ENCODE measurements at places on chromosomes 7 and 10.
A peak's percentile ranks its signal among the peaks of the same experiment; 100 is the strongest.

DNA sequence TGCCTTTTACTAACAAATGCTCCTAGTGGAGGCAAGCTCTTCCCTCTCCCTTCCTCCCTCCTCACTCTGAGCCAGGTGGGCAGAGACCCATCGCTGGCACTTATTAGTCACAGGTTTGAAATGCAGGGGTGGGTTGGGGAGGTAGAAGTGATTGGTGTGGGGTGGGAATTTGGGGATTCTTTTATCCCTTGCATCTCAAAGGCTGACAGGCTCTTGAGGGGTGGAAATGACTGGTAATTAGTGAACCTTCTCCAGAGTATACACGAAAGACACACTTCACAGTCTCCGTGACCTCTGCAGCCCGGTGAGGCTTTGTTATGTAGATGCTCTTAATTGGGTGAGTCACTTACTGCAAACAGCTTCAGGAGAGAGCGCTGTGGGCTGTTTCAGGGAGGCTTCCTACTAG is 13.9 kb upstream of the LRMDA start:
- no peak for DNase-seq

DNA sequence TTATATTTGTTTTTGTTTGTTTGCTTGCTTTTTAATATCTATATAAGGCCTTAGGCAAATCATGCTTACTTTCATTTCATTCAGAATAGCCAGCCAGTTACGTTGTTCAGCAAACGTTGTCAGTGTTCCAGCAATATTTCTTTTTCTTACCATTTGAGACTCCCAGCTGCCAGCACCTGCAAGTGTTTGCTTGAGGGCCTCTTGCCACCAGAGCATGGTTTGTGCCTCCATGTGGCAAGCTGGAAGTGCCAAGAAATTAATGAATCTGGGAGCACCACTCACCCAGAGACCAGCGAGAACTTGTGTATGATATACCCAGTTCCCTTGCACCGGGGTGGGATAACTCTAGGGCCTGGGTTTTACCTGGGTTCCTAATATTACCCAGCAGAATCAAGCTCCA is 177.1 kb upstream of the CSTF2T start:
- DNase-seq = no peak

GRCh38 chr7:139799586-139799985 is 21.8 kb upstream of the HIPK2 start:
- DNase-seq = no peak

GRCh38 chr10:81953420-81953819 is 78.4 kb downstream of the NRG3 start:
- no peak for DNase-seq

DNA sequence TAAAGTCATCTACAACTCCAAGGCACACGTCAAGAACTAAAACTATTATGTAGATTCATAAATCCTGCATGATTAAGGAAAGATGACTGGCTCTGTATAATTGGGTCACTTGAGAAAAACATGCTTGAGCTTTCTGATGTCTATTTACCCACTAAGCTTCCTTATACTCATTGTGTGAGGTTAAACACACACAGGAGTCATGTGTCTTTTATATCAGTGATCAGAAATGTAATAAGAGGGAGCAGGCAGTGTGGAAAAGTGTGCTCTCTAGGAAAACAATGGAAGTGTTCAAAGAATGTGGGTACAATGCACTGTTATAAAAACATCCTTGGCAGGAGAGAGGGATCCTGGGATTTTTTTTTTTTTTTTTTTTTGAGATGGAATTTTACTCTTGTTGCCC is 108.6 kb upstream of the ARID5B start:
- no peak for DNase-seq

DNA sequence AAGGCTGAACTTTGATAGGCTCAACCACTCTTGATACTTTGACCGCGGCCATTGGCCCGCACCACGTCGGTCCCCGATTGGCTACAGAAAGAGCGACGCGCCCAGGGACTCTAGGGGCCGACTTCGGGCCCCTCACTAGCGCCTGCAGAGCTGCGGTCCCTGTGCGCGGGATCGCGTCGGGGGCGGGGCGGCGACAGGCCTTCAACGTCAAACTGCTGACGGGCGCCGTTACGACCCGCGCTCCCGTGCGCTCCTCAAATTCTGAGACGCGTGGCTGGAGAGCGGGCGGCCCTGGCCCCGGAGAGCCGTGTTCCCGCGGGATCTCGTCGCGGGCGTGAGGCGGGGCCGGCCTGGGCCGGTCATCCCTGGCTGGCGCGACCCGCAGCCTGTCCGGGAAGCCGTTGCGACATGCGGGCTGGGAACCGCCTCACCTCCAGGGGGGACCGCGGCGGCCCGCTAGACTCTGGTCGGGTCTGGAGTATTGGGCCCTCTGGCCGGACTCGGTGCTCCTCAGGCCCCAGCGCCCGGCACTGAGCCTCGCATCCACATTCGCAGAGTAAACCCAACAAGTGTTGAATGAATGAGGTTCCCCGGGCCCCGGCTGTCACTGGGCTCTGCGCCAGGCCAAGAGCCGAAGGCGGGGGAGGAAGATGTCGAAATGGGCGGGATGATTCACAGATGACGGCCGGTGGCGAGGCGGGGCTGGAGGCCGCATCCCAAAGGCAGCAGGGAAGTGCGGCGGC is 643 bp upstream of the SLC25A28 start:
- peak; percentile 88 for DNase-seq

DNA sequence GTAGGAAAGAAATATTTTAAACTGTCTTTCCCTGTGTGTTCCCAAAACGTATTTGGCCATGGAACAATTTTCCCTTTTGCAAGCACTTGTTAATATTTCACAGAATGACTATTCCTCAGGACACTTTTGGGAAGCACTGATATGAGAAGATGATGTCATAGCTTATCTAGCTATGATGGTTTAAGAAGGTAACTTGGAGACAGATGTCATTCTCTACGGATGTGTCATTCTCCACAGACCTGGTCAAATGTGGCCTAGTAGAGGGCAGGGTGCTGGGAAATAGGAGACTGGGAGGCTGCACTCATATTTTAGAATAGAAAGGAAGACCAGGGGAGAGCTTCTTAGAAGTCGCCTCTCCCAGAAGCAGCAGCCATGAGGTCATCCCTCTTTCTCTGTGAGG is 220.7 kb upstream of the GLI3 start:
- DNase-seq = no peak

GRCh38 chr10:91412354-91413087 is 2.4 kb downstream of the HECTD2 start:
- no peak for DNase-seq

DNA sequence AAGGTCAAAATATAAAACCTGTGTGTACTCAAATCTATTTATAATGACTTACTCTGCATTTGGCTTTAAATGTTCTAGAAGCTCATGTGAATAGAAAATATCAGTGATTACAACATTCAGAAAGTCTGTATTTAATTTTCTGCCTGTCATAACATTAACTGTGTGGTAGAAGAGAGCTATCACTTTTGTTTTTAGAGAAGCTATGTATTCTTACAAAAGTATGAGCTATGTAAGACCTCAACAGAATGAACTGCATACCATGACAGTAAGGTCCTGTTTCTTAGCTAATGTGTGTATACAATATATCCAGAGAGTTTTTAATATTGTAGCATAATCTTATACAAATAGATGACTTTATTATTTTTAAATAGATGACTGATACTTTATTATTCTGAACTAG is 61.5 kb downstream of the PTN start:
- DNase-seq = no peak

GRCh38 chr10:31855033-31855432 is 73.6 kb downstream of the ARHGAP12 start:
- no peak for DNase-seq

- peak; percentile 7 for DNase-seq
Measured at GRCh38 chr10:85548034-85548433, 818.6 kb downstream of the GRID1 start.

DNA sequence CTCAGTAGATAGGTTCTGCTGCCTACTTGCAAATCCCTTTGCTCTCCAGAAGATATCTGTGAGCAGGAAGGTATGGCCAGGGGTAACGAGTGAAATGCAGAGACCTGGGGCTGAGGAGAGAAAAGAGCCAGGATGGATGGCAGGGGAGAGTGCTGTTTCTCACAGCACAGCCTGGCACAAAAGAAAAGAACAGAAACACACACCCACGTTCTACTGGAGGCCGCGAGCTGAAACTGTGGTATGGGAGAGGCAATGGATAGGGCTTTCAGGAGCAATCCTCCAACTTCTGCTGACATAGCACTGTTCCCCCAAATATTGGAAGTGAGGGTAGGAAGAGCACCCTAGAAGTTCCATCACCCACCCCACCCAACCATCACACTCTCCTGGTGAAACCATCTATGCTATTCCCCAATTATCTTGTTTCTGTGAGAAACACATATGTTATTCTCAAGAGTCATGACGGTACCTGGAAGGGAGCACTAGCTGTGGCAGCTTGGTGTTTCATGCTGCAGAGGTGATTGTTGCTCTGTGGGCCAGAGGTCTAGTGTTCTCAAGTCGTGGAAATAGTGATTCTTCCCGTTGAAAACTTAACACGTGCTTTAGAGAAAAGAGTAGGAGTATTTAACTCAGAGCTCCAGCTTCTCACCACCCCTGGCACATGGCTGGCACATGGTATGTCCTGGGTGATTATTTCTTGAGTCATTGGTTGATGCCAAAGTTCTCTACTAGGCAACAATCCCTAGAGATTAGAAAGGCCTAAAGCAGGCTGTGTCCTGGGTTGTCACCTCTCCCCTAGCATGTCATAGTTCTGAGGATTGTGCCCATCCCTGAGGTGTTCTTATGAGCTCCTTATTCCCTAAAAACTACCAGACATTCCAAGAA is 198.3 kb downstream of the PLXNA4 start:
- DNase-seq = no peak

GRCh38 chr7:34842782-34843181 is 184.8 kb downstream of the NPSR1 start:
- DNase-seq = no peak

- no peak for DNase-seq
Measured at GRCh38 chr10:32189400-32190084, 133.3 kb upstream of the KIF5B start.

DNA sequence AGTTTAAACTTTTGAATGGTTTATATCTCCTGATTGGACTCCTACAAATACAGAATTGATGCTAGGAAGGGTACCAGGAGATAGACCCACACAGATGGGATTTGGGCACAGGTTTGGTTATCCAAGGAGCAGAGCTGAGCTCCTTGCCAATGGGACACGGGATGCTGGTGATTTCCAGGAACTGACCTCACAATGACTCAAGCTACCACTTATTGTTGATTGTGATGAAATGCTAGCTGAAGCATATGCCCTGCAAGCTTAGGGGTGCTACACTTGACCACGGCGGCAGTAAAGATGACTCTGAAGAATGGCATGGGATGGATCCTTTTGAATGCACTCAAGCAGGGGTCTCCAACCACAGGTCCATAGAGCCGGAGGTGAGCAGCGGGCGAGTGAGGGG is 45.5 kb upstream of the VKORC1L1 start:
- no peak for DNase-seq

- no peak for DNase-seq
Measured at GRCh38 chr10:118710487-118710886, 44.3 kb downstream of the CACUL1 start.

DNA sequence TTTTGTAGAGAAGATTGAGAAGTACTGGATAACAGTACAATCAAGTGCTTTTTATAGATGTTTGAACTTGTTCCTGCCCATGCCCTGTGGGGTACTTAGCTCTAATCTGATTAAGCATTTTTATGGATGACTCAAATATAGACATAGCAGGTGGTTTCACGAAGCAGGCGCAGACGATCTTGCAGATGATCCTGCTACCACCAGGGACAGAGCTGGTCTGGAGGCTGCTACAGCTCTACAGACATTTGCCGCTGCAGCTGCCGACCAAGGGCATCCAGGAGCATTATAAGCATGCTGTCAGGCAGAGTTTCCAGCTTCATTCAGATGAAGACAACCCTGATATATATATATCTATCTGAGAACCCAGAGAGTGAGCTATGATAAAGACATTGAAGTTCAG is 650.4 kb downstream of the NXPH1 start:
- no peak for DNase-seq

All from activated effector memory CD4-positive, alpha-beta T cell treated with Interleukin-2 at 50 U/mL for 16 hours (primary cell).